ENCODE measurements at places on chromosomes 5 and 9.
A peak's percentile ranks its signal among the peaks of the same experiment; 100 is the strongest.

DNA sequence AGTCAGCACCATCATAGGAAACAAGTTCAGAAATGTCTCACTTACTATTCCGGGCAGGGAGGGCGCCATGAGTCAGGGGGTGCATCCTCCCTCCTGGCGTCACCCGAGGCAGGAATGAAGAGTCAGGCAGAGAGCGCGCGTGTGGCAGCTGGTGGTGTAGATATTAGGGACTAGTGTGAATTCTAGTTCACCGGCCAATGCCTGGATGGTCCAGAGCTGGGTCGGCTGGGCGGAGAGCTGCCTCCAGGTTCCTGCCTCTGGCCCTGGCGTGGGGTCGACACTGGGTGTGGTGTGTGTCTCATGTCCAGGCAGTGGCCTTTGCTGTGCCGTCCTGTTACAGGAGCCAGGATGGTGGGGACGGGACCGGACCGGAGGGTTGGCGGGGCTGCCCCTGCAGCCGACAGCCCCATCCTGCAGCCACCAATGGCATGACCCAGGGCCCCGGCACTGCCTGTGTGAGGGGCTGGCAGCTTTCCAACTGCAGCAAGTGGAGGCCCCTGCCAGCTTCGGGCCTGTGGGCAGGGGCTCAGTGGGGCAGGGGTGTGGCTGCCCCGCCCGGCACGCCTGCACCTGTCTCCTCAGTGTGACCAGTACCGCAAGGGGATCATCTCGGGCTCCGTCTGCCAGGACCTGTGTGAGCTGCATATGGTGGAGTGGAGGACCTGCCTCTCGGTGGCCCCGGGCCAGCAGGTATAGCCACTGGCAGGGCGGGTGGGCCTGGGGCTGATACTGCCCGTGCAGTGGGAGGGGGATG, 9.1 kb downstream of the DIPK1B start:
- no peak for DNase-seq

GRCh38 chr5:127814588-127814973, 111.4 kb downstream of the CCDC192 start:
- no peak for DNase-seq

GRCh38 chr5:81182396-81183390, 50.4 kb upstream of the CKMT2 start:
- no peak for DNase-seq

DNA sequence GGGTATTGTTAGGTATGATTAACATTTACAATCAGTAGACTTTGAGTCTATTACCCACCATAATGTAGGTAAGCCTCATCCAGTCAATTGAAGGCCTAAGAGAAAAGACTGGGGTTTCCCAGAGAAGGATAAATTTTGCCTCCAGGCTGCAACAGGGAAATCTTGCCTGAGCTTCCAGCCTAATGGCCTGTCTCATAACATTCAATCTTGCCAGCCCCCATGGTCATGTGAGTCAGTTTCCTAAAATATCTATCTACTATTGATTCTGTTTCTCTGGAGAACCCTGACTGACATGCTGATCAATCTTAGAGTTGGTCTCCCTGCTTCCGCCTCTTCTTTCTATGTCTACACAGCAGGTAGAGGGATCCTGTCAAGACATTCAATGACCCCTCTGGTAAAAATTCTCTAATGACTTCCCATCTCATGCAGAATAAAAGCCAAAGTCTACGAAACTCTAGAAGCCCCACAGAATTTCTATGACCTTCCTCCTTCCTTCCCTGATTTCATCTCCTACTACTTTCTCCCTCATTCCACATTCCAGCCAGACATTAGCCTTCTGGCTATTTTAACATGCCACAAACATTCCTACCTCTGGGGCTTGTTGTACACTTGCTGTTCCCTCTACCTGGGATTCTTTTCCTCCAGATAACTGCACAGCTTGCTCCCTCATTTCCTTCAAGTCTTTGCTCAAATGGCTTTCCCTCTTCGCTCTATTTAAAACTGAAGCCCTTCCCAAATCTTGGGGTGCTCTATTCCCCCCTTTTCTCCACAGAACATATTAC, 60.2 kb downstream of the FBXW11 start:
- no peak for DNase-seq

- no peak for DNase-seq
Measured at GRCh38 chr5:52840277-52841050, 52.7 kb downstream of the ITGA1 start.

GRCh38 chr9:21265421-21266189, 25.8 kb upstream of the IFNA14 start:
- no peak for DNase-seq

GRCh38 chr9:98080326-98080725, 23.8 kb downstream of the NANS start:
- DNase-seq, result no peak

GRCh38 chr5:147659166-147659929, 123.2 kb downstream of the JAKMIP2 start:
- no peak for DNase-seq

DNA sequence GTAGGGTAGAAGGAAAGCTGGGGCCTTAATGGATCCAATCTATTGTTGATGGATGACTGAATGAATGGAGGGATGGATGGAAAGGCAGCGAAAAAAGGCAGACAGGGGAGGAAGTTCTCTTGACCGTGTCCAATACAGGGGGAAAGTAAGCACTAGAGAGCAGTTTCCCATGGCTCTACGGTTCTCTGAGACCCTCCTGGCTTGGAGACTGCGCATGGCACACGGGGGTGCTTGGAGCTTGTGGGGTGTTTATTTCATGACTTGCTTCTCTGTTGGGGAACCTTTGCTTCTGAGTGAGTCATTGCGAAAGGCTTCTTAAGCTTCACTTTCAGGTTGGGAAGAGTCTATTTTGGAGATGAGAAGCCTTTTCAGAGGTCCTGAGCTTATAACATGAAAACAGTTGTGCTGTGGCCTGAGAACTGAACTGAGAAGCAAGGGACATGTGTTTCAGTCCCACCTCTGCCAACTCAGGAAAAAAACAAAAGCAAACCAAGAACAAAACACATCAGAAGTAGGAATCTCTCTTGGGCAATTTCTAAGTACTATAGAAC, 12.8 kb upstream of the TEX48 start:
- no peak for DNase-seq

DNA sequence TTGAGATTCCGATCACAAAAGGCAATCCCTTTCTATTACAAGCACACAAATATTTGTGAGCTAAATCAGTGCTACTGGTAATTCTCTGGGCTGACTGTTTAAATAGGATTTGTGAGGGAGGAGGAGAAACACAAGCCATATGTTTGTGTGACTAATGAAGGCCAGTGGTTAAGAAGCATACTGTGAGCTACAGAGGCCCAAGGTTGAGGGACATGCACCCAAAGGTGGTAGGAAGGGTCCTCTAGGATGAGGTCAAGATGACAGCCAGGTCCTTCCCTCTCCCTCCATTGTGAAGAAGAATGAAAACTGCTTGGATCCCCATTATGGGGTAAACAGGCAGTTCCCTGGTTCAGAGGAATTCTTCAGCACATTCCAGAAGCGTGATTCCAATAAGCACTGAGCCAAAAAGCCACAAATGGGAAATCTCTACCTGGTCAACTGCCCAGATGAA, 83.9 kb downstream of the SPOCK1 start:
- DNase-seq, result no peak

- no peak for DNase-seq
Measured at GRCh38 chr5:97844797-97845196, 661.8 kb upstream of the RIOK2 start.

- DNase-seq, result no peak
Measured at GRCh38 chr5:131212471-131213021, 41.8 kb downstream of the LYRM7 start.

DNA sequence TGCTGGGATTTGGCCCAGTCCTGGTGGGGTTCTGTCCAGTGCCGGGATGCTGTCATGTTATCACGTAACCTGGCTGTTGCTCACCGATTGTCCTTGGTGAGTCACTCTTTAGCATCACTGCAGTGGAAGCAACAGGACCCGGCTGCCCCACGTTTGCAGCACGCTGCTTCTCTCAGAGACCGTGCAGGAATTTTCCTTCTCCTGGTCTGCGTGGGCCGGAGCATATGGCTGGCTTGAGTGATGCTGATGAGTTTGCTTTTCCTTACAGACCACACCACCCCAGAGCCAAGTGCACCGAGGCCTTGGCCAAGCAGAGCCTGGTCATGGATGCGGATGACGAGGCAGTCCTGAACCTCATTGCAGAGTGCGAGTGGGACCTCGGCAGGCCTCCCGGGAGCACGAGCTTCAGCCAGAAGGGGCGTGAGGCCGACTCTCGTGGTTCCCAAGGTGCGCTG, 21.4 kb downstream of the CEP72 start:
- DNase-seq, result no peak

DNA sequence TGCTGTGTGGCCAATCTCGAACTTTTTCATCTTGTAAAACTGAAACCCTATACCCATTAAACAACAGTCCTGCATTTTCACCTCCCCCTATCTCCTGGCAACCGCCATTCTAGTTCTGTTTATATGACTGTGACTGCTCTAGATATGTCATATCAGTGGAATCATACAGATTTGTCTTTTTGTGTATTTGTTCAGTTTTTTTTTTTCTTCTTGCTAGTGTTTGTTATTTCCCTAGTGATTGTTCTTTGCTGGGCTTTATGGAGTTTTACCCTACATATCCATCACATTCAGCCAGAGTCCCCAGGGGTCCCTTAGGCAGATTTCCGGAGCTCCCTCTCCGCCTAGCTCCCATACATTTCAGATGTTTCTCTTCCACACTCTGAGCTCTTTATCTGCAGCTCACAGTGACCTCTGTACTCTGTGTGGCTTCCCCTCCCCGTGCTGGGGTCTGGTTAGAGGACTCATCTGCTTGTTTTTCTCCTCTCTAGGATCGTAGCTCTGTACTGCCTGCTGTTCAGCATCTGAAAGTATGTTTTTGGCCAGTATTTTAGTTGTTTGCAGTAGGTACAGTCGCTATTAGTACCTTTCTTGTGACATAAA, 25.1 kb upstream of the CARTPT start:
- no peak for DNase-seq

DNA sequence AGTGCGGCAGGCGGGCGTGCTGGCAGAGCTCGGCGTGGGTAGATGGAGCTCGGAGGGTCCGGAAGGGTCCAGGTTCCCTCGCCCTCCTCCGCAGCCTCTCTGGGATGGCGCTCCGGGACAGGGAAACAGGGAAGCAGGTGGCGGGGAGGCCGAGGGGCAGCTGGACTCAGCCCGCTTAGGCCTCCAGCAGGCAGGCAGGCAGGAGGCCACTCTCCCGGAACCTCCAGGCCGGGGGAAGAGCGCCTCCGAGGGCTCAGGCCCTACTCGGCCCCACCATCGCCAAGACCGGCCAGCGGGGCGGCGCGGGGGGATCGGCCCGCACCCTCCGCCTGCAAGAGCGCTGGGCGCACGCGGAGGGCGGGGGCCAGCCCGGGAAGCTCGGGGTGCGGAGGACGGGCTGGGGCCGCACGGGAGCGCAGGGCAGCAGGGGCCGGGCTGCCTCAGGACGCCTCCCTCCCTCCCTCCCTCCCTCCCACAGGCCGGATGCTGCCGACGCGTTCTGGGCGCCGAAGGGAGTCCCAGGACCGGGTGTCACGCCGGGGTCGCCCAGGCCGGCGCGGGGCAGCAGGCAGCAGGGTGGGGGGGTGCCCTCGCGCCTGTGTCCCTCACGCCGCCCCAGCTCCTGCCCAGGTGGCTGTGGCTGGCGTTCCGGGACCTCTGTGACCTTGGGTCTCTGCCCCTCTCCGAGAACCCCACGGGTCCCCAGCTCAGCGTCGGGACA, 977 bp downstream of the MGAT4B start:
- peak; percentile 77 for DNase-seq

DNA sequence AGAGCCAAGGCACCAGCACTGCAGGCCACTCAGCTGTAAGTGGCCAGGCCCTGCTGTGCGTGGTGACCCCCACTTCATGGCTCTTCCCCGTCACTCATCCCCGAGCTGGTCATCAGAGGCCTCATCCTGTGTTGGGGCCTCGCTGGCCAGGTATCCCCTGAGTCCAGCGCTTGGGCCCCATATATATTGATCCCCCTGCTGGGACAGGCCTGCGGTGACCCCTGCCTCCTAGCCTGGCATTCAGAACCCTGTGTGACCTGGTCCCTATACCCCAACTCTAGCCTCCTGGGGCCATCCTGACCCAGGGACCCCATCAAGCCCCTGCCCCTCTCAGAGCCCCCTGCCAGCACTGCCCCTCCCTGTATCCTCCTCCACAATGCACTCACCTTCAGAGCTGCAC, 12.7 kb downstream of the GBGT1 start:
- no peak for DNase-seq

- DNase-seq, result no peak
Measured at GRCh38 chr5:141966963-141967333, 2.0 kb upstream of the RNF14 start.

DNA sequence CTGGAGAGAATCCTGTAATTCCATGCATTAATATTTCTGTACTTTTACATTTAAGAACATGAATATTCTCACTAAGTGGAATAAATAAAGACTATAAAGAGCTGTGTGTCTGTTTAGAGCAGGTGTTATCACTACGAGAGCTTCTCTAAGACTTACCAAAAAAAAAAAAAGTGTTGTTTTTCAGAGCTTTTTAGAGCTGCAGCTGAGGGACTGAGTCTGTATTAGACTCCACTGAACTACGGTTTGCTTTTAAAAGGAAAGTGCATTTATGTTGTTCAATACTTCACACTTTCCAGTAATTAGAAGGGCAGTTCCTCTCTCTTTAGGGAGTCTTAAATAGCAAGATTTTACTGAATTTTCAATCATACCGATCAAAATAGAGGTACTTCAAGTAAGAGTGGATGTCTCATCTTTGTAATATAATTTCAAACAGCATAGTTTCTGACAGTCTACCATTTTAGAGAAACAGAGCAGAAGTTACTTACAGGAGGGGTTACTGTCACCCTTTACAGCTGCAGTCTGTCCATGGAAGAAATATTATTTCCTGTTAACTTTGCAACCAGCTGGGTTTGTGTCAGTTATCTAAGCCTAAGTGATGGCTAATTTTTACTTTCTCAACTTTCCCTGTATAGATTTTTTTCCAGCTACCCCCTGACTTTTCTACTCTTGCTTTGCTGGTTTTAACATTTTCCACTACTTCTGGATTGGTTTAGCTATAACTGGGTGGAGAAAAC, 2.4 kb downstream of the SYK start:
- no peak for DNase-seq

DNA sequence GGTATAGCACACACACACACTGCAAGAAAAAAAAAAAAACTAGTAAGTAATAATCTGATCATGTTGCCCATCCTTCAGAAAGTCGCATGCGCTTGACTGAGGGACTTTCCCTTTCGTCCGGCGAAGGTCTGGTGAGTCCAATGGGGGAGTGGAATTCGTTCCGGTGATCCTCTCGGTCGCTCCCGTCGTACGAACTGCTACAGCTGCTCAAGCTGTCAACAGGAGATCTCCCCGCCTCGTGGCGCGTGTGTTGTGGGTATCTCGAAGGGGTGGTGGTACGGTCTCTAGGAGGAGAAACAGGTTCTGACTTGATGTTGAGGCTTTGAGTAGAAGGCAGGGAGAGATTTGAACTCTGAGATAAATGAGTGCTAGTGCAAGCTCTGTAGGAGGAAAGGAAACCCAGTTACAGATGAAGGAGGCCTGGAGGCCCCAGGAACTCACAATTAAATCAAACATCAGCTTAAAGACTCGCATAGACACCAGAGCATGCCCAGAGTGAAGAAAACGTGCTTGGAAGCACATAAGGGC, 160.4 kb downstream of the MEF2C start:
- no peak for DNase-seq
